Right renal cortex interstitium (tissue), 3 donors: ENCODE measurements at places on chromosomes 1 and 21. TPM values are rescaled to one million over a fixed set of nuclear protein-coding genes. Genes with fewer than 3 reads are reported as not detected.

ASCL5 gene
- 0.08 TPM for polyA plus RNA-seq

- no peak for DNase-seq
These were observed 133.2 kb upstream of the COL6A1 start for GRCh38 chr21:45848331-45848730.

- DNase-seq: no peak
These were observed 8.8 kb upstream of the CCDC27 start for GRCh38 chr1:3743421-3743820.

- DNase-seq: peak; percentile 48
These were observed 7.3 kb downstream of the UQCRHL start for GRCh38 chr1:15799928-15800835.

- DNase-seq: no peak
These were observed 144.5 kb downstream of the TTLL7 start for GRCh38 chr1:83854456-83854855.

GRCh38 chr1:180177931-180178330 is 23.3 kb downstream of the QSOX1 start:
- DNase-seq: no peak

- DNase-seq: no peak
These were observed 19.8 kb downstream of the CD1D start for GRCh38 chr1:158200527-158200926.

- no peak for DNase-seq
These were observed 33.3 kb upstream of the CD1D start for GRCh38 chr1:158147401-158147800.

- no peak for DNase-seq
These were observed 50.1 kb downstream of the TIAM1 start for GRCh38 chr21:31293986-31294385.

SLC25A34 gene
- polyA plus RNA-seq: 1.7 TPM

GRCh38 chr1:11062965-11063401 is 3.2 kb upstream of the SRM start:
- no peak for DNase-seq

NEK7 gene
- polyA plus RNA-seq: 50.0 TPM
